ENCODE measurements at places on chromosomes 4 and X. TPM values are rescaled to one million over a fixed set of nuclear protein-coding genes. Genes with fewer than 3 reads are reported as not detected.

Gene AMER1
- total RNA-seq, result 1.5 TPM

Gene TENM3
- total RNA-seq, result 1.3 TPM

Gene TCEAL5
- not detected for total RNA-seq

Gene SSX1
- total RNA-seq, result not detected

Measured in bronchial epithelial cell (primary cell).